ENCODE measurements at places on chromosomes 2 and 18.

- DNase-seq: no peak
Measured at GRCh38 chr2:20439193-20439475, 7.7 kb upstream of the RHOB start.

GRCh38 chr2:122191331-122191730 lies 435.9 kb downstream of the TSN start:
- DNase-seq: peak; percentile 35

GRCh38 chr18:70355620-70356385 lies 67.0 kb downstream of the SOCS6 start:
- no peak for DNase-seq

GRCh38 chr2:200188876-200189275 lies 117.6 kb upstream of the SPATS2L start:
- DNase-seq: no peak

- no peak for DNase-seq
Measured at GRCh38 chr18:45068400-45069094, 387.9 kb downstream of the SETBP1 start.

DNA sequence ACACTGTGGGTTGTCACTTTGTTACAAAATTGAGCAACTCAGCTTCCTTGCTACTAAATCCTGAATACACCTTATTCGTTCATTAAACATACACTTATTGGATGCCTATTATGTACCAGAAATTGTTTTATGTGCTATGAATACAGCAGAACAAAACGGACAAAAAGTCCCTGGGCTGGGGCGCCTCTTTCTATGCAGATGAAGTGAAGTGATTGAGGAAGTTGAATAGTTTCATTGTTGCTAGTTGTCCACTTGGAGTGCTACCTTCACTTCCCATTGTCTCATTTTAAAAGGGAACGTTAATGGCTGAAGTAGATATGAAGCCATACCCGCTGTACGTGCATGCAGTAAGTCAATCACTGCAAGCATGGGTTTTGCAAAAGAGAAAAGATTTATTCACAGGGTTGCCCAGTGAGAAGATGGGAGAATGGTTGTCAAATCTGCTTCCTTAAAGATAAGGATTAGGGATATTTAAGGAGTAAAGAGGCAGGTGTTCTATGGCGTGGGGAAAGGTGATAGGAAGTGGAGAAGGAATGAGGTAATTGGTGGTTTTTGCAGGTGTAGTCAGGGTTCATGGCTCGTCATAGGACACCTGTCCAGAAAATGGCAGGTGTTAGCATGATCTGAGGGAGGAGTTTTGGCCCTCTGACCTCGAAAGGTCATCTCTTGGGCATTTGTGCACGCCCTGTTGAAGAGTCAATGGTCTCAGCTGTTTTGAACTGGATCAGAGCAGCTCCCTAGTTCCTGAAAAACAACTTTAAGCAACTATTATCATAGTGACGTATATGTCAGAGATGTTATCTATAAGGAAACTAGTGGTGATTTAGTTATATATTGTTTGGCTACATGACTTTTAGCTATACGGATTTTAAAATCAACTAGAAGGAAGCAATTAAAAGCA lies 23.5 kb downstream of the TRPM8 start:
- DNase-seq: no peak

DNA sequence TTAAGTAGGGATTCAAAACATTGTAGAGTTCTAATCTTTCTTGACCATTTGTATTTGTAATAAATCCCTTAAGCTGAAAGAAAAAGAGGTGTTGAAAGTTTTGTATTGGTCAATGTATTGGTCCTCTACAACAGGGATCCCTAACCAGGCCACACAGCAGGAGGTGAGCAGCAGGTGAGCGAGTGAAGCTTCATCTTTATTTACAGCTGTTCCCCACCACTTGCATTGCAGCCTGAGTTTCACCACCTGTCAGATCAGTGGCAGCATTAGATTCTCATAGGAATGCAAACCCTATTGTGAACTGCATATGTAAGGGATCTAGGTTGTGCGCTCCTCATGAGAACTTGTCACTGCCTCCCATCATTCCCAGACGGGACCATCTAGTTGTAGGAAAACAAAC lies 715.7 kb upstream of the NXPH2 start:
- no peak for DNase-seq

DNA sequence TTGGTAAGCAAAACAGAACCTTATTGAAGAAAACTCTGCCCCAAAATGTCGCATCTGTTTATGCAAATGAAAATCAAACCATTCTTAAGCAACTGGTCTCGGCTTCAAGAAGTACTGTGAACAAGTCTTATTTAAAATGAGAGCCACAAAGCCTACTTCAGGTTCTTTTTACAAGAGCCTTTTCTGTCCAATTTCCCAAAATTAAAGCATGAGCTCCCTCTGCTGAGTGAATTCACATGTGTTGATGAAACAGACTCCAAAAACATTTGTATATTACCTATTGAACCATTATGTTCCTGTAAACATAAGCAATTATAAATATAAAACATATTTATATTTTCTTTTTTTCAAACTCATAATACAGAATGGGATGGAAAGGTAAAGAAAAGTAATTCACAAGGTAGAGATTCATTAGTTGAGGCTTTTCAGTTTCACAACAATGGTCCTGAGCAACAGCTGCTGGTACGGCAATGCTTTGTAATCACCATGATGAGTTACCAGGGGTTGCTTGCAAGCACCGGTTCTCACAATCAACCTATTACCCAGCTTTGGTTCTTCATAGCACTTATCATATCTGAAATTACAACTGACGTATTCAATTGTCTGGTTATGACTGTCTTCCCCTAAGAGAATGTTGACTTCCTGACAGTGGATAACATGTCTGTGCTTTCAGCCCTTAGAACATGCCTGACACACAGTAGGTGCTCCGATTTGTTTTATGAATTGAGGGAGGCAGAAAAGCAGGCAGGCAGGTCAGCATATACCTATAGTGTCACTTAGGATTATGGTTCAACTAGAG lies 108.4 kb upstream of the BZW1 start:
- peak; percentile 90 for DNase-seq

GRCh38 chr2:63195310-63195709 lies 144.7 kb downstream of the OTX1 start:
- no peak for DNase-seq

DNA sequence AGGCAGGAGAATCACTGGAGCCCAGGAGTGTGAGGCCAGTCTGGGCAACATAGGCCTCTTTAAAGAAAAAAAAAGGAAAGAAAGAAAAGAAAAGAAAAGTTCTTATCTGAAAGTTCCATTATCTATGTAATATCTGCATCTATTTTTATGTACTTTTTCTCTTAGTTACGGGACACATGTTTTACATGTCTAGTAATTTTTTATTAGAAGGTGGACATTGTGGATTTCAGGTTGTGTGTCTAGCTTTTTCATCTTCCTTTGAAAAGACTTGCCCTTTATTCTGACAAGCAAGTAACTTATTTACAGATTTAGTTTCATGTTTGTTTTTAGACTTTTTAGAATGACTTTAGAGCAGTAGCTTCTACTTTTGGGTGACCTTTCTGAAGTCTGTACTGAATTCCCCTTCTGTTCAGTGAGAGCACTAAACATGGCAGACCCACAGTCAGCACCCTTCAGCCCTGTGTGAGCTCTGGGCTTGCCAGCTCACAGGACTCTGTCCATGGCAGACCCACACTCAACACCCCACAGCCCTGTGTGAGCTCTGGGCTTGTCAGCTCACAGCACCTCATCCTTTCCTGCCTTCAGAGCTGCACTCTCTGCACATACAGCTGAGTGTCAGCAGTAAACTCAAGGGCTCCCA lies 17.5 kb downstream of the TRAPPC12 start:
- DNase-seq: no peak

DNA sequence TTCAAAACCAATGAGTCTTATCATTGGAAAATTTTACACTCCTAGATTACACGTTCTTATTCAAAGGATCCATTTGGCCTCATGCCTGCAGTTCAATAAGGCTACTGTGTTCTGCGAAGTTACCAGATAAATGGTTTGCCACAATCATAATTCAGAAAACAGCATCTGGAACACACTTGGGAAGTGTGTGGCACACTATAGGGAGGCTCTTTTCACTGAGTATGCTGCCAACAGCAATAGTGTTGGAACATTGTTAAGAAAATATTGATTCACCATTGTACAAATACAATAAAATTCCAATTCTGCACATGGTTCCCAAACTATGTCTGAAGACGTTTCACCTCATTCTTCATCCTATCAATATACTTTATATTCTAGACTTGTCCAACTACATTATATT lies 141.4 kb upstream of the DOK6 start:
- no peak for DNase-seq

GRCh38 chr2:26576565-26577441 lies 64.4 kb downstream of the CIB4 start:
- DNase-seq: no peak

DNA sequence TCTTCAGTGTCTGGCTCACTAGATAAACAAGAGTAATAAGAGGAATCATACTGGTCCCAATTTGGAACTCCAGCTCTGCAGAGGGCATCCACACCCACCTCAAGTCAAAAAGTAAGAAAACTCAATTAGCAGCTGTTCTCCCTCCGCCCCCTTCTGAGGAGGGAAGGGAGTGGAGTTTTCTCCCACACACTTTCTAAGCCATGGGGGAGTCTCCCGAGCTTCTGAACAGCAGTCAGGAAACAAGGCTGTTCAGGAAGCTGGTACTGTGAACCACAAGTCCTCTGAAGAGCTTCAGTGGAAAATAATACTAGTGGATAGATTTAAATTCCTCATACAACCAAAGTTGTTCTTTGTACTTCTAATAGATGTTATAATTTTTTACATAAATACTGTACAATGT lies 32.9 kb upstream of the SPTBN1 start:
- DNase-seq: no peak

GRCh38 chr2:32453242-32454062 lies 96.6 kb downstream of the BIRC6 start:
- no peak for DNase-seq

- no peak for DNase-seq
Measured at GRCh38 chr2:237299906-237300305, 114.1 kb downstream of the COL6A3 start.

- DNase-seq: no peak
Measured at GRCh38 chr2:165837122-165837521, 43.1 kb upstream of the GALNT3 start.

DNA sequence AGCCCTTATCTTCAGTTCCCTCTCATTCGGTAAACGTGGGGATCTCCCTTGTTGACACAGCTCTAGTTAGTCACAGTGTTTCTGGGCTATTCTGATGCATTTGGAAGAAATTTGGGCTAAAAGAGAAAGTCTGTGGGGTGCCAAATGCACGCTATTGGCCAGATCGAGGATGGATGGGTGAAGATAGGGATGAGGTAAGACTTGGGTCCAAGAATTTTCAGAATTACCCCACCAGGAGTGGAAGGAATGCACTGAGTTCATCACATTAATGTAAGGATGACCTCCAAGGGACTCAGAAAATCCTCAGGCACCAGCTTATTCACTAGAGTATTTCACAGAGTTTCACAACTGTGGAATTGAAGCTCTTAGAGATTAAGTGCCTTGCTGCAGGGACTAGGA lies 49.3 kb downstream of the NRP2 start:
- no peak for DNase-seq

GRCh38 chr2:212441141-212441540 lies 97.5 kb downstream of the ERBB4 start:
- DNase-seq: no peak

GRCh38 chr2:11898576-11898975 lies 152.1 kb downstream of the LPIN1 start:
- DNase-seq: no peak
